ENCODE measurements at places on chromosomes 3 and 15.

DNA sequence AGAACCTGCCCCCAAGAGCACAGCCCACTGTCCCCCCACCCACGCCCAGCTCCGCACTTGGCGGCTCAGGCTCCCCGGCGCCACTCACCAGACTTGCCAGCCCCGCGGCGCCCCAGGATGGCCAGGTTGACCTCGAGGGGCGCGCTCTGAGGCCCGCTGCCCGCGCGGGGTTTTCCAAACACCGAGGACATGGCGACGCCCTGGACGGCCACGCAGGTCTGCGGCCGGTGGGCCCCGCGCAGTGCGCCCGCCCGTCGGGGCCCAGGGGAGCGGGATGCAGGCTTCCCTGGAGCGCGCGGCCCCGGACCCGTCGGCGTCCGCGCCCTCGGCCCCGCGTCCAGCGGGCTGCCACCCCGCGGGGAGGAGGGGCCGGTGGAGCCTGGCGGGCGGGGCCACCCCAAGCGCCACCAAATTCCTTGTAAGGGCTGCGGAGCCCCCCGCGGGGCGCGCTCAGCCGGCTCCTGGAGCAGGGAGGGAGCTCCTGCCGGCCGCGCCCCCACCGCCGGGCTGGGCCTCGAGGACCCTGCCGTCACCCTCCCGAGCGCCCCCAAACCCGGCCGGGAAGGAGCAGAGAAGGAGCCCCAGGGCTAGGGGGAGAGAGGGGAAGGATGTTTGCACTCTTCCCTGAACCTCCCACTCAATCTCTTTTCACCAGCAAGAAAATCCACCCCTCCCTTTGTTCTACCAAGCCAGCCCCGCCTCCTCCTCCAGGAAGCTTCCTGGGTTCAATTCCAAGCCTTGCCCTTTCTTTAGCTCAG lies at the start of gene RASL12:
TSS of gene RASL12 (minus strand) at position 347 of the 758 bp plus-strand sequence. CDS start at position 191, 156 bp downstream.
- no peak for DNase-seq

DNA sequence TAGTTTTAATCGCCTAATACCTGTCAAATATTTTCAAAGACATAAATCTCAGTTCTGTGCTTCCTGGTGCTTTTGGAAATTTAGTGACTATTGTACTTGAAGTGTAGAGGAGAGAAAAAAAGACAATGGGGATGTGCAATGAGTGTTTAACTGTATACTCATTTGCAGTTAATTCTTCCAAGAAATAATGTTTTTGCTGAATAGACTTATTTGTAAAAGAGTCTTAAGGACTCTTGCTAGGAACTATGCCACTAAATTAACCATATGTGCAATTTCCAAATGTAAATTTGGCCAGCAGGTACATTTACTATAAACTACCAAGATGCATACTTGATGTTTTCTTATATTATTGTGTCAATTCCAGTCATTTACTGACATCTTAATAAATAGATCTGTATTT lies 2.0 kb downstream of the CHMP2B start:
- no peak for DNase-seq

- DNase-seq, result no peak
Observed at GRCh38 chr3:8325306-8325705, 176.3 kb upstream of the LMCD1 start.

GRCh38 chr15:63006032-63006878 lies 36.3 kb upstream of the TPM1 start:
- DNase-seq, result no peak

- no peak for DNase-seq
Observed at GRCh38 chr3:156418428-156418827, 136.5 kb downstream of the SSR3 start.

DNA sequence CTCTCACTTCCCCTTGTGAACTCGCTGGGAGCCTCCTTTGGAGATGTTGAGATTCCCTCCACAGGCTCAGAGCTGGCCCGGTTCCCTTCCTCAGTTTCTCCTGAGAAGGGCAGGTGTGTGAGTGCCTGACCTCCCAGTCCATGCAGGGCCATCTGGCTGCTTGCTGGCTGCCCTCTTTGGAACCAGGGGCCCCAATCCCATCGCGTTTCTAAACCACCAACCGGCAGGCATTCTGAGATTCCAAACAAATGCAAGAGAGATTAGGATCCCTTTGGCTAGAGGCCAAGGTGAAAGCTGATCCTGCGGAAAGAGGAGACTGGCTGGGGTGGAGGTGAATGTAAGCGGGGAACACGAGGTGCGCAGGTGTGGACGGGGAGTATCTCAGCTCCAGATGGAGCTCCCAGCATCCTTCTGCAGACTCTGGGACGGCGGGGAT lies 2.9 kb upstream of the PRRT3 start:
- peak; percentile 50 for DNase-seq

- DNase-seq, result peak; percentile 82
Observed at GRCh38 chr3:14921034-14921616, 26.3 kb upstream of the NR2C2 start.

DNA sequence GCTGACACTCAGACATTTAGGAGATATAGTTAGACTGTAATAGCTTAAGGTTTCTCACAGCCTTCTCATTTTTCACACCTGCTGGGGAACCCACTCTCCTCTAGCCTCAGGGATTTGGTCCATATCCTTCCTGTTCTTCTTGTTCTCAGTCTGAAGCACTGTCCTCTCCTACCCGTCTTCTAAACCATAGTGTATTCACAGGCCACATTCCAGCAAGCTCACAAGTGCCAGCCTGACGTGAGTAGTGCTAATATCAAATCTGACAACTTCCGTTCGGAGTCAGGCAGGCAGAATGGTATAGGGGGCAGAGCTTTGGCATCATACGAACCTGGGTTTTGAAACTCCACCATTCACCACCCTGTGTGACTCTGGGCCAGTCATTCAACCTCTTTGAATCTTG lies 6.9 kb upstream of the CA12 start:
- no peak for DNase-seq

DNA sequence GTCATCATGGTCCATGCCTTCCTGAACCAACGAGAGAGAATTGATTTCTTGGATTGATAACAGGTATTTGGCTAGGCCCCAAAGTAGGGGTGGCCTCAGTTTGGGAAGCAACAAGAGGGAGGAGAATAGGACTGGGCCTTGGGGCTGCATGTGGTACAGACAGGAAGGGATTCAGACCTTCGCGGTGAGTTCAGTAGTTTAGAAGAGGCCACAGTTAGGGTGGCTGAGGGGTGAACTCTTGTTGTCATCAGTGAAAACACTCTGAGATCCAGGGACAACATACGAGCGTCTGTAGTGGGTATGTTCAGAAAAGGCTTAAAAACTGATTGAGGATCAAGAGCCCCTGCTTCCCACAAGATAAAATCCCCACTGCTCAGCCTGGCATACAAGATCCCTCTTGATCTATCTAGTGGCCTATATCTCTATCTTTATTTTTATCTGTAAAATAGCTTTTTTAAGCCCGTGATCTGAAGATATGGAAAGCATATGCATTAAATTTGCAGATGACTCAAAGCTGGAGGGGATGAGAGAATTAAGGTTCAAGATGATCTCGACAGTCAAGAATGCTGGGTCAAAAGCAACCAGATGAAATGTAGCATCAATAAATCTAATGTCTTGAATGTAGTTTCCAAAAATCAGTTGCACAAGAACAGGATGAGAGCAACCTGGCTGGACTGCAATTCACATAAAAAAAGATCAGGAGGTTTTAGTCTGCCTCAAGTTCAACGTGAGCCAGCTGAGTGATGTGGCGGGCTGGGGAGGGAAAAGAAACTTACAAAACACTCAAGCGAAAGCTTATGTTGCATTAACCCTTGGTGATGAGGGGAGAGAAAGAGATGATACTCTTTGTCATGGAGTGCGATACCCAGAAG lies 221.1 kb upstream of the TLE3 start:
- DNase-seq, result peak; percentile 97

DNA sequence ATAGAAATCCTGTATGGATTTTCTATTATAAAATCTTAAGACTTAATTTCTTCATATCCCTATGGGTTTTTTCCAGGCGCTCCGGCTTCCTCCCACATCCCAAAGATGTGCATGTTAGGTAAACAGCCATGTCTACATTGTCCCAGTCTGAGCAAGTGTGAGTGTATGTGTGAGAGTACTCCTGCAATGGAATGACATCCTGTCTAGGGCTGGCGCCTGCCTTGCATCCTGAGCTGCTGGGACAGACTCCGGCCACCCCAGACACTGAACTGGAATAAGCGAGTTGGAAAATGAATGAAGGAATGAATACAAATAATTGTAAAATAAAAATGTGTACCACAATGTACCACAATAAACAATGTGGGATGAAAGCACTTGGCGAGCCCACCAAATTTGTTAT lies 69.2 kb downstream of the RFTN1 start:
- no peak for DNase-seq

GRCh38 chr3:28726840-28727239 lies 378.2 kb upstream of the AZI2 start:
- peak; percentile 5 for DNase-seq

DNA sequence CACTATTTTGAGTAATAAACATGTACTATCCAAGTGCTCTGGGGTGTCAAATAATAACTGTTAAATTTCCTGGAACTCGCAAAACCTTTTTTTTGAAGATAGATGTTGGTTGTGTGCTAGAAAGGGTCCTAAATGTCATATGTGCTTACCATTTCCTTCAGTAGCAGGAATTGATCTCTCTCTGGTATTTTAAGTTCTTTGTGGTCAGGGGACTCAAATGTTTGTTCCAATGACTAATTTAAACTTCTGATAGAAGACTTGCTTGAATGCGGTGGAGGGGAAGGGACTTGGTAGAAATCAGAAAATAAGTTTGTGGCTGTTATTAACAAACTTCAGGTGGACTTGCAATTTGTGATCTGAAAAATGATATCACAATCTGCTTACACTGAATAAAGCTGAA lies 26.8 kb downstream of the ARIH2 start:
- no peak for DNase-seq

DNA sequence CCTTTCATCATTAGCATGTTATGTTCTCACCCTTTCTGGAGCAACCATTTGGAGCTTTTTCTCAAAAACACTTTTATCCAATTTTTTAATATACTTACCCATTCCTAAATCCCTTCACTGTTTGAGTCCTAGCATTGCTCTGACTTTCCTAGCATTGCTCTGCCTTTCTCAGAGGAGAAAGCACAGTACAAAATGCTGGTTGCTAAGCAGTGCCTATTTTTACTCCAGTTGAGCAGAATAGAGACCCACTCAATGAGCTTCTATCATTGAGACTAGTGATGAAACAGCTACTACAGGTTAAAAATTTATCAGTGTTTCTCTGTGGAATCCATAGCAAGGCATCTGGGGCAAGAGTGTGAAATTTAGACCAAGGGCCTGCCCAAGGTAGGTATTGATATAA lies 21.8 kb upstream of the IL1RAP start:
- no peak for DNase-seq

- no peak for DNase-seq
Observed at GRCh38 chr15:68983961-68984481, 30.5 kb upstream of the NOX5 start.

DNA sequence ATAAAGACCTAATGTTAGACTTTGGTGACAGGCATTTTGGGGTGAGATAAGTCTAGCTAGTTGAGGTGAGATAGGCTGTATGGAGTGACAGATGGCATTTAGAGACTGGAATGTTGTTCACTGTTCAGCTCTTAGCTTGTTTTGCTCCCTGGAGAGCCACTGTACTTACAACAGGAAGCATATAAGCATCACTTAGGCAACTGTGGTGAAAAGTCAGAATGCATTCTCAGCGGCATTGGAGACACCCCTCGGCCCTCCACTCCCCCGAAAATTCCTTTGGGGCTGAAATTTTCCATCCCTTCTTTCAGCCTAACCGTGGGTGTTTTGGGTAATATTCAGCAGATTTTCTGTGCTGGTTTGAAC lies 73.4 kb downstream of the SLCO3A1 start:
- peak; percentile 8 for DNase-seq

- no peak for DNase-seq
Observed at GRCh38 chr3:11944052-11944673, 60.0 kb upstream of the SYN2 start.

- no peak for DNase-seq
Observed at GRCh38 chr3:48952510-48953118, 34.0 kb downstream of the ARIH2 start.

DNA sequence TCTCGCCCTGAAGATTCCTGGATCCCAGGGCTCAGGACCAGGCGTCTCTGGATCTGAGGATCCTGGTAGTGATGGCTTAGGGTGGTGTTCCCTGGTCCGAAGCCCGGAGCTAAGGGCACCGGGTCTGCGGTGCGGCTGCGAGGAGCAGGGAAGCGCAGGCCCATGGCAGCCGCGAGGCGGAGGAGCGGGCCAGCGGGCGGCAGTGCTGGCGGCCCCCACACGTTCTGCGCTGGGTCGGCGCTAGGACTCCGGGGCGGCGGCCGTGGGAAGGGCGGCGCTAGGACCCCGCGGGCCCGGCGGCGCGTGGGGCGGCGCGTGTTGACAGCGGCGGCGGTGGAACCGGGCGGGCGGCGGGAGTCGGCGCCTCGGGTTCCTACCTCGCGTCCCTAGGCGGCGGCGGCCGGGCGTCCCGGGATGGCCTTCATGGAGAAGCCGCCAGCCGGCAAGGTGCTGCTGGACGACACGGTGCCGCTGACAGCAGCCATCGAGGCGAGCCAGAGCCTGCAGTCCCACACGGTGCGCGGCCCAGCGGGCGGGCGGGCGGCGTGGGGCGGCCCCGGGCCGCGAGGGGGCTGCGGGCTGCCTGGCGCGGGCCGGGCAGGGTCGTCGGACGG lies at the start of gene PXK:
TSS of gene PXK (plus strand) at position 318 of the 614 bp plus-strand sequence. CDS start at position 415, 97 bp downstream.
- DNase-seq, result peak; percentile 83

DNA sequence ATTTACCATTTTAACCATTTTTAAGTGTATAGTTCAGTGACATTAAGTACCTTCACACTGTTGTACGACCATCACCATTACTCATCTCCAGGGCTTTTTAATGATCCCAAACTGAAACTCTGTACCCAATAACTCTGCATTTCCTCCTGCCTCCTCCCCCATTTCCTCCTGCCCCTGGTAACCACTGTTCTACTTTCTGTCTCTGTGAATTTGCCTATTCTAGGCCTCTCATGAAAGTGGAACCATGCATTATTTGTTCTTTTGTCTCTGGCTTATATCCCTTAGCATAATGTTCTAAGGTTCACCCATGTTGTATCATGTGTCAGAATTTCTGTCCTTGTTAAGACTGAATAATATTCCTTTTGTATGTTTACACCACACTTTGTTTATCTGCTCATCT lies 154.2 kb downstream of the MECOM start:
- no peak for DNase-seq

DNA sequence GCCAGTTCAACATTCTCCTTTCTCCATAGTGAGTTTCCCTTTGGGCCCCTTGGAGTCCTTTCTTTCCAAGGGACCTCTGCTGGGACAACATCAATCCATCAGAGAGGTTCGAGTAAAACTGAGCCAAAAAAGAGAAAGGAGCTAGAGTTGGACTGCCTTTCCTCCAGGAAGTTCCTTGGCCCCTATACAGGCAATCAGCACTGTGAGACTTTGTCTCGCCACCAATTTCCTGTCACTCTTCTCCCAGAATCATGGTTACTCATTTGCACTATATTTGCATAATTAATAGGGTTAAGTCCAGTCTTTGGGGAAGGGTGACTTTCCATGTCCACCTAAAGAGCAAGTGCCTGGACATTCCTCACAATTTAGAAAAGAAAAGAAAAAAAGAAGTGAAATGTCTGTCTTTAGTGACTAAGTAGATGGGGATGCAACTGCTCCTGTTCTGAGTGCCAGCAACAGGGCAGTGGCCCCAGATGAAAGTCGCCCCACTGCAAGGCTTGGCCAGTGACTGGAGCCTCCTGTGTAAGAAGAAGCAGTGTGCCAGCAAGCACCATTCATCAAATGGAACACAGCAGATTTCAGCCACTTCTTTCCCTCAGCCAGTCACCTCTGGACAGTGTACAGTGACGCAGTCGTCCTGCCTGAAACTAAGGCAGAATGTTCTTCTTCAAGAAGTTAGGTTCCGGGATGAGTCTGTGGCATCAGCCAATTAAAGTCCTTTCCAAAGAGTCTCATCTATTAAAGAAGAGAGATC lies 91.6 kb downstream of the FSIP1 start:
- DNase-seq, result no peak

- DNase-seq, result no peak
Observed at GRCh38 chr15:85100186-85100937, 118.7 kb downstream of the PDE8A start.

Measured in fibroblast of skin of right quadriceps (primary cell).